ENCODE measurements at places on chromosomes 5 and 9.

- no peak for DNase-seq
Measured at GRCh38 chr5:102589661-102590060, 90.9 kb upstream of the SLCO6A1 start.

GRCh38 chr5:64923151-64923685 lies 154.5 kb downstream of the CWC27 start:
- DNase-seq = no peak

DNA sequence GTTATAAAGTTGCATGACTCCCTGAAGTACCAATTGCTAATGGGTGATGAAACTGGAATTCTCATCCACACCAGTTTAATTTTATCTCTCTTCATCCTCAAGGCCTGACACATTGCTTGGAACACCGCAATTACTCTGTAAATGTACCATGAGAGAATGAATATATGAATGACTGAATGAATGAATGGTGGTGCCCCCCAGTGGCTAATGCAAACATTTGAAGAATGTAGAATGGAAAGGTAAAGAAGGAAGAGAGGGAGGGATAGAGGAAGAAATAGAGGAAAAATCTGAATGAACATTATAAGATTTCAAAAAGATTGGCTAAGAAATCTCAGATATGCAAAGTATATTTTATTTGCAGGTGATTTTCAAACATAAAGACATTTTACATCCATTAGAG lies 13.1 kb downstream of the PAPPA start:
- DNase-seq = no peak

DNA sequence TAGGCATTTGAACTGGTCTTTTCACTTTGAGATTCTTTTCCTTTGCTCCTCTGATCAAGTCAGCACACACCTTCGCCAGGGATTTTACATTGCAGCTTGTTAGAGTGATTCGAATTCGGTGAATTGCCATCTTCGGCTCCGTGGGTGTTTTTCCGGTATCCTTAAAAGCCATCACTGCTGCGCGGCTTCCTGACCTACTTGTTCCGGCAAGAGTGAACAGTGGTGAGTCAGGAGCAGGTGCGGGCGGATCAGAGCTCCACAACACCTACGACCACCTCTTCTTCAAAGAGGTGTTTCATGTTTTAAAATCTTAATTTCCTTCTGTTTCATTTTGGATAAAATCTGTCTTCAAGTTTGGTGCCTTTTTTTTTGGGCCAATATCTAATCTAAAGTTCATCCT lies 134.6 kb downstream of the TMC1 start:
- no peak for DNase-seq

DNA sequence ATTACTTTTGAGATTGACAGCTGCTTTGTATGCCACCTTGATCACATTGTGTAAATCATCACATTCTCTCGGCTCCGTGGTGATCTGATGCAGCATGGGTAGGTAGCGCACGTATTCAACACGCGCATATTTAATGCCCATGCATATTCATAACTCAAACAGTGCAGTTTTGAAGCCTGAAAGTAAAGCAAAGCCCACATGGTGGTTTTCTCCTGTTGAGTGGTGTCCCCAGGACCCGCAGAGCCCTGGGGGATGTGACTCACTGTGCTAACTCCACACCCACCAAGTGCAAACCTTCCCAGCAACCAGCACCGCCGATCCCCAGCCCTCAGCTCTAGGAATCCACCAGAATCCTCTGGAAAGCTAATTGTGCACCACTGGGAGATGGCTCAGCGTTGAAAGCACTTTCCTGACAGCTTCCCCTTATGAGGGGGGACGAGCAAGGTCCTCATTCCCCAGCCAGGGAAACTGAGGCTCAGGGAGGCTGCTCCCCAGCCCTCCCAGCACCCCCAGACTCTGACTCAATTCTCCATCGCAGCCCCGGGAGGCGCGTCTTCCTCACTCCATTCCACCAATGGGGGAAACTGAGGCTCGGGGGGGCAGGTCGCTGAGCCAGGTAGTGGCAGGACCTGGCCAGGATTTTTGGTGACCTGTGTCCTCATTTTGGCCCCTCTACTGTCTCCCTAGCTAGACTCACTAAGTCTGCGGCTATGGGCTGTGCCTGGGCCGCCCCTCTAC lies 46.4 kb downstream of the SARDH start:
- DNase-seq = no peak

GRCh38 chr5:132378580-132378979 lies 9.1 kb downstream of the SLC22A5 start:
- no peak for DNase-seq

- no peak for DNase-seq
Measured at GRCh38 chr5:124627815-124628595, 118.4 kb downstream of the ZNF608 start.

GRCh38 chr9:109652971-109653370 lies 127.0 kb upstream of the PALM2AKAP2 start:
- no peak for DNase-seq

DNA sequence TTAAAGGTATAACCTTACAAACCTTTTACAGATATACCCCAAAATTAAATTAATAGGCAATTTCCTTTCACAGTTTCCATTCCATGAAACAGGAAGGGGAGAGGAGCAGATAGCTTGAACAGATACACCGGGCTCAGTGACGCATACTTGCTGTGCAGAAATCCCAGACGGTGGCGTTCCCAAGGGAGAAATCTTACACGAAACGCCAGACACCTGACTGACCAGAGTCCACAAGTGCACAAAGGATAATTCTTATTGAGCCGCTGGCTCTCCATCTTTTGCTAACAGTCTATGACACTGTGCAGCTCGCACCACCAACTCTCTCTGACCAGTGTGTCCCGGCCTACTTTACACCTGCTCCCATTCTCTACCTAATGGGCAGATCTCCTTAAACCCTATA lies 37.4 kb downstream of the PTCH1 start:
- DNase-seq = no peak

DNA sequence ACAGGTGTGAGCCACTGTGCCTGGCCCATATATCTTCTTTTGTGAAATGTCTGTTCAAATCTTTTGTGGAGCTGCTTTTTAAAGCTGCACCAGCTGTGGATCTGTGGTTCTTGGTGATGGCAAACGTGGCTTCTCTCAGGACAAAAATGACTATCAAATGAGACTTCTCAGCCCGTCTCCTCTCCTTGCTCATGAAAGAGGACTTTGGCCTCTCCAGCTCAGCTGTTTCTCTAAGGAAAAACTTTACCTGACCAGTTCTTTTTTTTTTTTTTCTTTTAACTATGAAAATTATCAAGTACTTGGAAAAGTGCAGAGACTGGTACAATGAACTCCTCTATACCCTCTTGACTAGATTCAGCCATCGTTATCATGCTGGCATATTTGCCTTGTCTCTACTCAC lies 44.8 kb downstream of the RALGPS1 start:
- DNase-seq = no peak

GRCh38 chr5:154470947-154471870 lies 6.8 kb downstream of the HAND1 start:
- no peak for DNase-seq

DNA sequence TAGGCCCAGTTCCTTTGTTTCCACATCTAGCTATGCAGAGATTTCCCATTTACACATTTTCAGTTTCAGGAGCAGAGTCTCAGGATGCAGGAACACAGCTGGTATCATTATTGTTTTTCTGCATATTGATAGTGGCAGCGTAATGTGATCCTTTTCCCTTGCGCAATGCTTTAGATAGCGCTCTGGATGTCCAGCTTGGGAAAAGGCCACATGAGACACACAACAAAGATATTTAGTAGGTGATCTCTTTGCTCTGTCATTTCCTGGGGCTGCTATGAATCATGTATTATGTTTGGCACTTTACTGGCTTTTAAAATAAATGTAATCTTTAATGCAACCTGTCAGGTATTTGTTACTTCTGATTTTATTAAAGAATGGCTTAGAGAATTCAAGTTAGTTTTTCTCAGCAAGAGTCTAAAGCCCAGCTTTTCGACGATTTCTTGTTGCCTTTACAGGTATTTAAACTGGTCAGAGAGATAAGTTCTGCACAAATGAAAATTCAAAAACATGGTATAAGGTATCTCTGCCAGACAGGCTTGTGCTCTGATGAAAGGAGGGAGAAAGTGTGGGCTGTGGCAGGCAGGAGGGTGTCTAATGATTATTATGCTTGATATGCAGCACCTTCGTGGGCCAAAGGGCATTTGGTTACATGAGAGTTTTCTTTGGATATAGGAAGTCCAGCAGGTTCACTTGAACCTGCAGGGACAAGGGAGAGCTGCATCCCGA lies 42.2 kb downstream of the PTTG1 start:
- no peak for DNase-seq

DNA sequence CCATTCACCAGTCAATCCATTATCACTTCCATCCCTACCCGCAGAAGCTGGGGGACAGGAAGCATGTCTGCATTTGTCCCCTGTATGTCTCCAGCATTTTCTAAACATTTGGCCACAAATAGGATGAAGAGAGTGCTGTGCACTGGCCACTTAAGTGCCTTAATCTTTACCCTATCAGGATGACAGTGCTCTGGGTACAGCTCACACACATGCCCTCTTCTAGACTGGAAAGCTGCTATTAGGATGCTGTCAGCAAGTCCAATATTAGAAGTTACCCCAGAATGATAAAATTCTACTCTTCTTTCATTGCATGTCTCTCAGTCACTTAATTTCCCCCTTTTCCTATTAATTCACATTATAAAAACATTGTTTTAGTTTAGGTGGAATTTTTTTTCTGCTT lies 168.4 kb downstream of the RASEF start:
- no peak for DNase-seq

- DNase-seq = no peak
Measured at GRCh38 chr9:133825555-133826218, 87.5 kb upstream of the SARDH start.

- no peak for DNase-seq
Measured at GRCh38 chr9:110308633-110309038, 29.0 kb downstream of the TXNDC8 start.

GRCh38 chr9:124409410-124409809 lies 5.8 kb downstream of the PSMB7 start:
- no peak for DNase-seq

DNA sequence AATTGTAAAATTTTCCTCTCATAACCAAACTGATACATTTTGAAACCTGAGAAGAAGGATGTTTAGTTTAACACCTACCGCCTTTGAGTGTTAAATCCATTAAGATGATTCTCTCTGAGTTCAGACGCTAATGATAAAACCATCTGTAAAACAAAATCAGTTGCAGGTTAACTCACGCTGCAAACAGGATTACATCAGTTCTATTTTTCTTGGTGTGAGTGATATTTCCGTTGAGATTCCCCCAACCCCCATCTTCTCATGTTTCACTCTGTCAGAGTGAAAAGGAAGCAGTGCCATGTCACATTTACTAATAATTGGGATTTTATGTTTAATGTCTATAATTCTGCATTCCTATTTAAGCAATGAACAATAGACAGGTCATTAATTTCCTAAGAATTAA lies 146.5 kb downstream of the FANCC start:
- DNase-seq = no peak
